ENCODE measurements at places on chromosomes 4 and X.

- DNase-seq: no peak
These were observed 57.2 kb downstream of the STBD1 start for GRCh38 chr4:76363556-76364290.

GRCh38 chr4:176784816-176785215, 7.9 kb downstream of the VEGFC start:
- no peak for DNase-seq

GRCh38 chrX:9865804-9866472, 79.7 kb downstream of the SHROOM2 start:
- no peak for DNase-seq

- no peak for DNase-seq
These were observed 81.5 kb downstream of the PSAPL1 start for GRCh38 chr4:7353046-7353790.

GRCh38 chr4:13829457-13829856, 201.9 kb upstream of the BOD1L1 start:
- no peak for DNase-seq

Data from activated CD4-positive, alpha-beta memory T cell treated with anti-CD3 and anti-CD28 coated beads for 36 hours (primary cell).